ENCODE measurements at places on chromosomes 1 and 21.

DNA sequence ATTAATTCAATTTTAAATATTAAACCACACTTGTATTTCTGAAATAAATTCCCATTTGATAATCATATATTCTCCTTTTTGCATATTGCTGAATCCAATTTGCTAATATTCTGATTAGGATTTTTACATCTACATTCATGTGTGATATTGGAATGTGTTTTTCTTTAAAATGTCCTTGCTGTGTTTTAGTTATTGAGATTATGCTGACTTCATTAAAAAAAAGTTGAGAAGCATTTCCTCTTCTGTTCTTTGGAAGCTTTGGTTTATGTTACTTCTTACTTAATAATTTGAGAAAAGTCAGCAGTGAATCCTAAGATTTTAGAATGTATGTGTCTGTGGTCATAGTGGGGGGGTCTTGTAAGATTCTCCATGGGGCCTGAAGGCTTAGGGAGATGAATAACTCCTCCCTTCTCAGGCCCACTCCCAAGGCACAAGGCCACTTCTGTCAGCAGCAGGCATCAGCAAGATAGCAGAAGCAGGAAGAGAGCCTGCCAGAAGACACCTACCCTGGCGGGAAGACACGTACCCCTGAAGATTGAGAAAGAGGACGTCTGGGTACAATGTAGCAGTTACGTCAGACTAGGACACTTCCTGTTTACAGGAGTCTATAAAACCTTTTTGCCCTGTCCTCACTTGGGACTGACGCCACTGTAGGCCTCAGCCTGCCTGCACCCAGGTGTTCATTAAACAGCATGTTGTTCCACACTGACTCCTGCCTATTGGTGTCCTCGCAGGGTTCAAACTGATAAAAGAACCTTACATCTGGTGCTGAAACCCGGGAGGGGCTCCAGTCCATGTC is 56.9 kb downstream of the ODF2L start:
- DNase-seq = no peak

- DNase-seq = no peak
These were observed 125.7 kb downstream of the FMN2 start for GRCh38 chr1:240217403-240217802.

GRCh38 chr1:176501599-176501998 is 38.6 kb downstream of the PAPPA2 start:
- no peak for DNase-seq

DNA sequence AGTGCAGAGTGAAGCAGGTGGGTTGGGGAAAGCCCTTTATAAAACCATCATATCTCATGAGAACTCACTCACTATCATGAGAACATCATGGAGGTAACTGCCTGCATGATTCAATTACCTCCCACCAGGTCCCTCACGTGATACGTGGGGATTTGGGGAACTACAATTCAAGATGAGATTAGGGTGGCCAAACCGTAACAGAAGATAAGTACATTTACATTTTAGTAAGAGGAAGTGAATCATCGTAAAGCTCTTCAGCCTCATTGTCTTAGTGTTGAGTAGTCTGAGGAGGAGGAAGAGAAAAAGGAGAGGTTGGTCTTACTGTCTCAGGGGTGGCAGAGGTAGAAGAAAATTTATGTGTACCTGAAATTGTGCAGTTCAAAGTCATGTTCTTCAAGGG is 1053.4 kb upstream of the ADGRL4 start:
- DNase-seq = no peak

DNA sequence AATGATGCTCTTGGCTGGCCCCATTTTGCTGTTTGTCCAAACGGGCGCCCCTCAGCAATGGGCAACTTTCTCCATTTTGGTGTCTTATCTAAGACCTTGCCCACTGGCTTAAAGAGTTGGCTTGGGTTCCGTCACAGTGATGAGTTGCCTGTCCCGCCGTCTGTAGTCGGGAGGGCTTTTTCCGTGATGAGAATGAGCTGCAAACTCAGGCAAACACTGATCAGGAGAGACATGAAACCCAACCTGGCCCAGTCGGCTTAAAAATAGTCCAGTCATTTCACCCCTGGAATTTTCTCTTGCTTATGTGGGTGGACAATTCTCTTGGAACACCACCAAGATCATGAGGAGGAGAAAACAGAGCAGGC is 79.3 kb downstream of the ST6GALNAC3 start:
- DNase-seq = no peak

DNA sequence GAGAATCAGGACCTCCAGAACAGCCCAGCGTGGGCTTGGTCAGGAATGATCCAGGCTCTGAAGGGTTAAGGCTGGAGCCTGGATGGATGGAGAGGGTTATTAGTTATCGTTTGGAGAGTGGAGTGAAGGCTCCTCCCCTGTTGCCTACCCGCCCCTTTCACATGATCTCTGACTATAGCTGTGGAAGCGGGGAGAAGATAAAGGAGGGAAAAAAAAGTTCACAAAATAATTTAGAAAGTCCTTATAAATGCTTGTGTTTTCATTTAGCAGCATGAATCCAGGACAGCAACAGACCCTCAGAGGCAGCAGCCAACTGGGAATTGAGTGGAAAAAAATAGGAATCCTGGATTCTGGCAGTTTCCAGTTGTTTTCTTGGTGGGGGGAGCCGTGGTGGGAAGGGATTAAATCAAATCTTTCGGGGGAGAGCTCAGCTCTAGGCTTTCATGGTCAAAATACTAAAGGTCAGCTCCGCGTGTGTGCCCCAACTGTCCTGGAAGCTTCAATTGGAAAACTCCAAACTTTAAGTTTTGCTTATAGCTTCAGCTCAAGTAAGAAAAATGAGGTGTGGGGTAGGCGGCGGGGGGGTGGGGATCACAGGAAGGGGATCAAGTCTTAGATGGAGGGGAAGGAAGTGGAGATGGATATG is 595 bp upstream of the DDR2 start:
- DNase-seq = no peak

DNA sequence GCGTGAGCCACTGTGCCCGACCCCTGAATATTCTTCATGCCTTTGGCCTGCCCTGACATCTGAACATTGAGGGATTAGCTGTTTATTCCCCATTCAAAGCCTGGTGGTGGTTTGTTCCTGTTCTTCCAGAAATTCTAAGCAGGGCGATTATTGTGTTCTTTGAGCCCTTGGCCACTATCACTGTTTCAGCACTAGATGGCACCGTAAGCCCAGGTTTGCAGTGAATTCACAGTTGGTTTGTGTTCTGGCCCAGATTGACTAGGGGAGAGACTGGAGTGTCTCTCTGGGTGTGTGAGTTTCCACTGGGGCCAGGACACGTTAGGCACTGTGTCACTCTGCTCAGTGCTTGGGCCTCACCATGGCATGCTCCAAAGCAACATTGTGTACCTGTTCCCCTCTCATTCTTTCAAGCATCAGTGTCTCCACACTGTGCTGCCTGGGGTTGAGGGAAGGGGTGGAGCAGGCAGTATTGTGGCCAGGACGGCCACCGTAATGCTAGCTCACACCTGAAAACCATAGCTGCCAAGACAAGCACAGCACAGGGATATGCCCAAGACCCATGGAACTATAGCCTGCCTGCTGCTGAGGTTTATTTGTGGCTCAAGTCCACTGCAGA is 52.7 kb downstream of the PKN2 start:
- no peak for DNase-seq

- DNase-seq = no peak
These were observed 75.8 kb upstream of the KCNA3 start for GRCh38 chr1:110750562-110750961.

- no peak for DNase-seq
These were observed 436.8 kb downstream of the OMA1 start for GRCh38 chr1:58109646-58110200.

GRCh38 chr1:227883641-227884301 is 64.0 kb downstream of the WNT9A start:
- DNase-seq = no peak

DNA sequence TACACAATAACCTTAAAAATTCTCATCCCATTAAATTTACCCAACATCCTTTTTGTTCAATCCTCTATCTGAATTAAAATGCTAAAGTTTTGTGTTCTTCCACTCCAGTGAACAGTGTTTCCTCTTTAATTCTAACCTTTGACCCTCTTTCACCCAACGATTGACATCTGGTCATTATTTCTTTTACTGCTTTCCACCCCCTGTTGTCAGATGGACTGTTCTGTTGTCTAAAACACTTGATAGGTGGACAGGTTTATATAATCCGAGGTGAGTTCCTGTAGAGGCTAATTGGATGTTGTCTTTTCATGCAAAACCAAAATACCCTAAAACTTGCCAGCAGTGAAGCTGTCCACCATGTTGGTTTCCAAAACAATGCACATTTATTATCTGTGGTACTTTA is 73.4 kb upstream of the SERTAD4 start:
- DNase-seq = no peak

DNA sequence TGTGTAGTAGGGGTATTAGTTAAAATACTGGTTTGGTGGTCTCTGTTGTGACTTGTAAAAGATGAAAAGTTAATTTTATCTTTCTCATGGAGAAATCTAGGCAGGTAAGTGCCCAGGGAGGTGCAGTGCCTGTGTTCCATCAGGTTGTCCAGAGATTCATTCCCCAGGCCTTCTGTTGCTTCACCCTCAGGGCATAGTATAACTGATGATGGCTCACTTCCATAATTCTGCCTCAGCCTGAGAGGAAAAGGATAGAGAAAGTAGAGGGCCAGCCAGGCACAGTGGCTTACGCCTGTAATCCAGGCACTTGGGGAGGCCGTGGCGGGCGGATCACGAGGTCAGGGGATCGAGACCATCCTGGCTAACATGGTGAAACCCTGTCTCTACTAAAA is 153.9 kb downstream of the FMN2 start:
- DNase-seq = no peak

DNA sequence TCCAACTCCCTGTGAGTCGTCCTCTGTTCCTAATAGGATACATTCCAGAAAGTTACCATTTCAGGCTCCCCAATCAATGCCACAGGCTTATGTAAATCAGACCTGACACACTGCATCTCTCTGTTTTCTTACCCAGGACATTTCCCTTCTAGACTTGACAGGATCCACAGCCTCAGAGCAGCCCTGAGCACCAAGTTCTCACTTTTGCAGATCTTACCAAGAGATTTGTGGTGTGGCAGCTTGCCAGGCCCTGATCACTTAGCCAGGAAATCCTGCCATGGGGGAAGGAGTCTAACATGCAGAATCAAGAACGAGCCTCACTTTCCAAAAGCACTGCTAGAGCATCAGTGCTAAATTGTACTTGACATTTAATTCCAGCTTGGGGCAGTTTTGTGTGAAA is 202.9 kb downstream of the TBX15 start:
- DNase-seq = no peak

DNA sequence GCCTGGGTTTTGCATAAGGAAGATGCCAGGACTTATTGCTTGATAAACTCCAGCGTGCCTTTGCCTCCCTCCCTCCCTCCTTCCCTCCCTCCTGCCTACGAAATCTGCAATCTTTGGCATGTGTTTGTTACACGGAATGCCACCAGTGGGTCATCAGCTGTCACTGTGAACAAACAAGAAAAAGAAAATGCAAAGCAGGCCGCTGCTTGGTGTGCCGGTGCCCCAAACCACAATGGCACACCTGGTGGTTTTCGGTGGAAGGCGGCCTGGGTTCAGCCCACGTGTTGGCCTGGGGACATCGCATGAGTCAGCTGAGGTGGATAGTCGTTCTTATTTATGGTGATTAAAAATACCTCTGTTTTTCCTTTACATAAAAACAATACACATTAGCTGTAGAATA is 16.3 kb upstream of the IFNLR1 start:
- DNase-seq = peak; percentile 68

GRCh38 chr1:43225168-43225567 is 44.6 kb upstream of the TMEM125 start:
- DNase-seq = no peak

DNA sequence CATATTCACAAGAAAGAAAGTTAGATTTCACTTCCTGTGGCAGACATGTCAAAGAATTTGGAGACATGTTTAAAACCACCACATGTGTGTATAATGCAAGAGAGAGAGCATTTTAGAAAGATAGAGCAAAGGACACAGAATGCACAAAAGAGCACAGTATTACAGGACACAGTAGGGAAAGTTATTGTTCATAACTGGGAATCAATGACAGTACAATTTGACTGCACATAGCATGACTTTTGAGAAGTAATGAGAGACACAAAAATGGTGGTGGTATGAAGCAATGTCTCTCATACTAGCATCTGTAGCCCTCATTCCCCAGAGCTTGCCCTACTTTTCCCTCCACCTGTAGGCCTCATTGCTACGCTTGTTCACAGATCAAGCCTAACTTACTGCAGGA is 499.2 kb downstream of the PTPRC start:
- no peak for DNase-seq

DNA sequence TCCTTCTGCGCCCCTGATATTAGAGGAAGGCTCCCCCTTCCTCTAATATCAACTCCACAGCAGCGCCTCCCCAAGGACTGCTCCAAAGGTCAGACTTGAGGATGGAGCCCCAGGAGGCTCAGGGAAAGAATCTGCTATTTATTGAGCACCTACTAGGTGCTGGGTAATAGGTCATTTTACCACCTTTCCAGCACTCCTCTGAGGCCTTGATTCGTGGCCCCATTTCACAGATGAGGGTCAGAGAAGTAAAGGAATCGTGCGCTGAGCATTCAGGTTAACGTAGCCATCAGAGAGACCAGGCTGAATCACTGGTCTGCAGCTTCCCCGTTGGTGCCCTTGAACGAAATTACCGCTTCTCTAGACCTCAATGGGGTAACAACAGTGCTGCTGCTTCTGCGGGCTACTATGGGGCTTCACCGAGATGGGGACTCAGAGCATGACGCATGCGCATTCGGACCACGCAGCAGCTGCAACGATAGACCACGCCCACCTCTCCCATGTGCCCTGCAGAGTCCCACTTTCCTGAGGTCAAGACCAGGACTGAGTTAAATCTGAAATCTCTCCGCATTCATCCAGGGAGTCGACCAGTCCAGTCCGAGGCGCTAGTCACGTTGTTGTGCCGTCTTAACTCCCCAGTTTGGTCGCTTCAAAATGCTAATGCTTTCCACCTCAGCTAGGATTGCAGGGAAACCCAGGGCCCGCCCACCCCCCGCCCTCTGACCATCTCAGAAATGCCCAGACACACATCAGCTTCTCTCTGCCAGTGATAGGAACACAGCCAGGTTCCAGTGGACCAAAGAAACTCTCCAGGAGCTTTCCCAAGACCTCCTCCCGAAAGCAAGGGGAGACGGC is 12.9 kb downstream of the CAMK2N1 start:
- no peak for DNase-seq

DNA sequence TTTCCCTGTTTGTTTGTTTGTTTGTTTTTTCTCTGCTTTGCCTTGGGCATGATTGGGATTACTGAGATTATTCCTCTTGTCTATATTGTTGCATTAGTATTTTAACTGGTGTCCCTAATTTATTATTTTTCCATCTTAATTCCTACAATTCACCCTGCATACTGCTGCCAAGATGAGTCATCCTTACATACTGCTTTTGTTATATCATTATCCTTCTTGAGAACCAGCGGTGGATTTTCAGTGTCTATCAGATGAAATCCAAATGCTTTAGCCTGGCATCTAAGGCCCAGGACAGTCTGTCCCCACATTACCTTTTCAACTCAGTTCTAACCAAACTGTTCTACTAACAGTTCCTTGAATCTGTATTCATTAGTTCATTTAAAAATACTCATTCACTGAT is 101.7 kb downstream of the OLFML2B start:
- no peak for DNase-seq

Data from NCI-H526 treated with DMSO at 0.1 percent for 48 hours (cell line).